Kidney epithelial cell (primary cell): ENCODE measurements at places on chromosomes 12 and 14. TPM values are rescaled to one million over a fixed set of nuclear protein-coding genes. Genes with fewer than 3 reads are reported as not detected.

Gene ERP27
- 0.07 and 0.13 TPM in 2 replicates for total RNA-seq

Gene DAO
- total RNA-seq = not detected in 2 replicates

Gene EIF2S3B
- total RNA-seq = 0.62 and 1.3 TPM in 2 replicates

Gene RILPL2
- total RNA-seq = 3.6 and 4.2 TPM in 2 replicates

Gene SLC8A3
- total RNA-seq = 0.08 TPM in 1 of 2 replicates, not detected in the other

Gene SPTB
- 0.21 and 0.54 TPM in 2 replicates for total RNA-seq

Gene LGMN
- 56.9 and 70.0 TPM in 2 replicates for total RNA-seq

Gene AKAP3
- 4.0 and 6.6 TPM in 2 replicates for total RNA-seq

Gene CCDC175
- not detected in 2 replicates for total RNA-seq

Gene ST8SIA1
- 0.14 and 0.21 TPM in 2 replicates for total RNA-seq

Gene MANSC4
- not detected in 2 replicates for total RNA-seq

Gene PLEK2
- 44.4 and 100 TPM in 2 replicates for total RNA-seq

Gene VRTN
- total RNA-seq = not detected in 2 replicates
